ENCODE measurements at places on chromosomes 12 and 14. TPM values are rescaled to one million over a fixed set of nuclear protein-coding genes. Genes with fewer than 3 reads are reported as not detected.

DNA sequence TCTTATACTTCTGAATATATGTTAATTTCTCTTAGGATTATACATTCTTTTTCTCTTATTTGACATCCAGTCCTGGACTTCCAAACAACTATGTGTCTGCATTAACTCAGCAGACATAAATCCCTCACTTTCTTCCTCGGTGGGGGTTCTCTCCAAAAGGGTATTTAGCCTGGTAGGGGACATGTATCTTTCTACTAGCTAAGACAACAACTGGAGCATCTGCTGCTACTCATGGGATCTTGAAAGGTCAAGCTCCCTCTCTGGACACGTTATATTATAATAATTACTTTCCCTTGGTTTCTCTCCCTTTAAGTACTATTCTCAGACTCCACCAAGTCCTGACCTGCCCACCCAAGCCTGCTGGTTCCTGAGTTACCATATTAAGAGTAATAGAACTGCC lies 983.7 kb upstream of the FLRT2 start:
- DNase-seq = no peak

The FAM222A gene
- total RNA-seq = 0.50 TPM

The SPATS2 gene
- total RNA-seq = 65.5 TPM

The SOAT2 gene
- not detected for total RNA-seq

- no peak for DNase-seq
Observed at GRCh38 chr14:96078625-96079016, 39.5 kb downstream of the C14orf132 start.

DNA sequence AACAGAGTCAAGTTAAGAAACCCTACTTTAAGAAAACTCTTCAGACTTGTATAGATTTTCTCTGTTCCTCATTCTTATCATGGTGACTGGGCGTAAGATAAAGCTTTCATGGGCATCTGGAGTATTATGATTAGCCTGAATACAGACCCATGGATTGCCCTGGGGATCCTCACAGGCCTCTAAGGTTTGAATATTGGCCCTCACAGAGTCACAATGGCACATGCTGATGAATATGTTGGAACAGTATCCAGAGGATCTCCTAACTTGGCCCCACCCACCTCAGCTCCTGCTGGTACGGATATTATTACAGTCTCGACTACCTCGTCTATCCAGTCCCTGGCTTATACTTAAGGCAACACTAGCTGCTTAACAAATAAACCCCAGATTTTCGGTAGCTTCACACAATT lies 8.1 kb downstream of the OSBPL8 start:
- DNase-seq = no peak

GRCh38 chr14:94022532-94023411 lies 3.4 kb upstream of the OTUB2 start:
- no peak for DNase-seq

DNA sequence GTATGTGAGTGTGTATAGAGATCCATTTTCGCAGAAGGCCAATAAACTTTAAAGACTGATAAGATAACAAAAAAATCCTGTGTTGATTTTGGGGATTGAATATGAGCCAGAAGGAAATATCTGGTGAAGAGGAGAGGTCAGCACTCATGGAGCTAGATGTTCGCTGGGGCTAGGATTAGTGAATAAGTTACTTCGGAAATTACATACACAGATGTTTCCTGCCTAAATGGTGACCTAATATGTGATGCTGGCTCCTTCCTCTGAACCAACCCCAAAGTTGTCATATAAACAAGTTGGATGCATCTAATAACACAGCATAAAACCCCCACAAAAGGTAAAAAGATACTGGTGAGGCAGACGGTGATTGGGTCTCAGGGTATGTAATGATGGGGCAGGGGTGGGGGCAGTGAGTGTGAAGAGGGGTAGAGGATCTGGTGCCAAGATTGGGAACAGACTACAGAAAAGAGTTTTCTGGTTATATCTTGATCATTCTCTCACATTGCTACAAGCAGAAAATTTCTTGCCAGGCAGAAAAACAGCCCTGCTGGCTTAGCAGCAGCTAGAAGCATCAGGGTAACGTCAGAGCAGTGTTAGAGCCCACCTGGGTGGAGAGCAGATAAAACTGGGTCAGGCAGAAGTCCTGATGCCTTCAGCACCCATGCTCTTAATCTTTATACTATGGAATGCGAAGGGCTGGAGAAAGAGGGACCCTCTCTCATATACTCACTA lies 140.4 kb upstream of the GZMB start:
- DNase-seq = no peak

DNA sequence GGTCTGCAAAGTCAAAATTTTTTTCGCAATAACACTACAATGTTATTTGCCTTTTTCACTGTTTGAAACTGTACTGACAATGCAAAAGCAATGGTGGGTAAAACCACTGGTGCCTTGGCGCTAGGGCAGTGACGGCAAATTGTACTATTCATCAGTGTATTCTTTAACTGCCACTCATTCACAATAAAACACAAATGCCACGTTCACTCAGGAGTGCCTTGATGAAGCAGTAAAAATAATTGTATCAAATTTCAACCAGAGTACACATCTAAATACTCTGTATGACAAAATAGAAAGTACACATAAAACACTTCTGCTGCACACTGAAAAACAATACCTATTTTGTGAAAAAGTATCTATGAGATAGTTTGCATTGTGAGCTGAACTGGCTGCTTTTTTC lies 17.8 kb downstream of the DCAF5 start:
- no peak for DNase-seq

- DNase-seq = no peak
Observed at GRCh38 chr12:88955531-88955930, 375.3 kb upstream of the KITLG start.

The CRIP1 gene
- total RNA-seq = 0.50 TPM

DNA sequence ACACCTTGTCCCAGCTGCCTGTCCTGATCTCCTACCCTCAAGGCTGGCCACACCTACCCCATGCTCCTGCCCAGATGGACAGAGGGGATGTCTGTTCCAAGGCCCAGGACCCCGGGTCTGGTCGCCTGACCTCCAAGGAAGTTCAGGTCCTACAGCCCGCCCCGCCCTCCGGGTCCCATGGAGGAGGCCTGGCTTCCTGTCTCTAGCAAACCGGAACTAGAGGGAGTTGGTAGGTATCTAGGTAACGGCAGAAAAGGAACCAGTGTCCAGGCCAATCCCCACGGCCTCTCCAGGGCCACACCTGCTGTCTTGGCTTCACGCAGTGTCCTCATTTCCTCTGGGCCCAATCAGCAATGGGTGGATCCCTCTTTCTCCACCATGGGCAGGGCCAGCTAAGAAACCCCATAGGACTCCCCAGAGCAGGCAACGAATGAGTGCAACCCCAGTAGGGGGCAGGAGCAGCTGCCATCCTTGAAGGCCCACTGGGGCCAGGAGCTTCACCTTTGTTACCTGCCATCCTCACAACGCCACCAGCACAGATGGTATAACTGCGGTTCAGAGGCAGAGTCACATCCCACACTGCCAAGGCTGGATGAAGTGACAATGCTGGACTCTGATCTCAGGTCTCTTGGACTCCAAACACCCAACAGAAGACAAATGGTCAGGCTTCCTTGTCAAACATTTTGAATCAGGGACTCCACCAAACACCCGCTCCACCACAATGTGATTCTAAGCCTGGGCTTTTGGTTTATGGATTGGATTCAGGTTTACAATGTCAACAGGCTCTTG lies 25.1 kb upstream of the RPLP0 start:
- DNase-seq = no peak

- no peak for DNase-seq
Observed at GRCh38 chr12:49811136-49811535, 17.1 kb downstream of the NCKAP5L start.

GRCh38 chr14:70097576-70098249 lies 91.0 kb downstream of the SLC8A3 start:
- no peak for DNase-seq

DNA sequence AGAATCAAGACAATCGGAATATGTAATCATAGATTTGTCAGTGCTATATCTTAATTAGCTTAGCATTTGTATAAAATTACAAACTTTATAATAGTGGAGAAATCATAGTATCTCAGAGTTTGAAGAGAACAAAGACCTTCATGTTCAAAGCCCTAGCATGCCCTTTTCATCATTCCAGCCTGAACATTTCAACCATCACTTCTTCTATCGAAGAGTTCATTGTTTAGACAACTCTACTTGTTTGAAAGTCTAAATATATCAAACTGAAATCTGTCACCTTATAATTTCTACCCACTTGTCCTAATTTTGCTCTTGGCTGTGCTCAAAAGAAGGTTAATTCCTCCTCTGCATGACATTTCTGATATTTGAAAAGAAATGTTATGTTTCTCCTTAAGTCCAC lies 325.9 kb downstream of the GPHN start:
- no peak for DNase-seq

The ANKRD33 gene
- not detected for total RNA-seq

The GPR132 gene
- total RNA-seq = not detected

GRCh38 chr12:124520265-124520701 lies 47.1 kb downstream of the NCOR2 start:
- peak; percentile 87 for DNase-seq

DNA sequence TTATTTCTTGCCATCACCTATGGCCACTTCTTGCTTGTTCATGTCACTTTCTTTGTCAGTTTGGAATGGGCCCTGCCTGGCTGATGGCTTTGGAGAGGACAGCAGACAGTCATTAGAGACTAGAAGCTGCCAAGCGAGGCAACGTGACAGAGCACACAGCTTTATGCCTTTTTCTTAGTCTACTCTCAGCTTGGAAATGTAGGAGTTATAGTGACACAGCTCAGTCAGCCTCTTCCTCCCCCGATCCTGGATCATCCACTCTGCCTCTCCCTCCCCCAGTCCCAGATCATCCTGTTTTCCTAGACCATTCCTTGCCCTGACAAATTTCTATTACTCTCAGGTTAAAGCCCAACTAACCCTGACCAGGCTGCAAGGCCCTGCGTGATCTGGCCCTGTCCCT lies 26.6 kb downstream of the ETV6 start:
- no peak for DNase-seq

DNA sequence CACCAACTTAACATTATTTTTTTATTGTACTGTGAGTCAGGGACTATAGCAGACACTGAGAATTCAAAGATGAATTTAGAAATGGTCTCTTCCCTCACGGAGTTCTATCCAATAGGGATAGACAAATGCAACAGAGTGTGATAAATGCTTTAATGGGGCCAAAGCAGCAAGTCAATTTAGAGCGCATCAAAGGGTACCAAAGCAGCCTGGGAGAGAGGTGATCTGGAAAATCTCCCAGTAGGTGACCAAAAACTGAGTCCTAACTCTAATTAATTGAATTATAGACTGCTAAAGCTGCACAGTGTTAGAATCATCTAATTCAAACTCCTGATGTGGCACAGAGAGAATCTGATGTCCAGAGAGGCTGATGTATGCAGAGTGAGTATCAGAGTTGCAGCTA lies 2.6 kb downstream of the LIN7A start:
- no peak for DNase-seq

- DNase-seq = no peak
Observed at GRCh38 chr12:116551151-116551550, 8.0 kb upstream of the MAP1LC3B2 start.

The CPNE8 gene
- total RNA-seq = 19.7 TPM

DNA sequence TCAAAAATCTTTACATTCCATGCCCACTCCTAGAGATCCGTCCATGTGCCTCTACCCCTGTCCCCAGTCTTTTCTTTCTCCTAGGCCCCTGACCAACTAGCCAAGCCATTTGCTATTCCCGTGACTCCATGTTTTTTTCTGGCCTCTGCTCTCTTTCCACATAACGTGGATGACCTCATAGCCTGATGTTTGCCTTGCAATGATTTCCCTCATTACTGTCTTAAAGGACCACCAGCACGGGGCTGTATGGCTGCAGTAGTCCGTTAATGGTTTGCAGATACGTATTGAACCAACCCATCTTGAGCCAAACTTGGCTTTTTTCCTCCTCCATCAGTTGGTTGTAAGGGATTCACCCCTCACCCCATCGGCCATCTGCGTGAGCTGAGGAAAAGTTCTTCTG lies 226.0 kb downstream of the PCNX1 start:
- DNase-seq = no peak

The VASH1 gene
- total RNA-seq = 0.27 TPM

The CLEC12A gene
- not detected for total RNA-seq
